ENCODE measurements at places on chromosomes 12 and 14.

GRCh38 chr12:9792961-9793617, 32.4 kb upstream of the CD69 start:
- peak; percentile 14 for DNase-seq

GRCh38 chr14:53999061-53999488, 42.5 kb upstream of the BMP4 start:
- peak; percentile 34 for DNase-seq

- DNase-seq: no peak
Observed at GRCh38 chr14:48575772-48576171, 900.4 kb upstream of the MDGA2 start.

DNA sequence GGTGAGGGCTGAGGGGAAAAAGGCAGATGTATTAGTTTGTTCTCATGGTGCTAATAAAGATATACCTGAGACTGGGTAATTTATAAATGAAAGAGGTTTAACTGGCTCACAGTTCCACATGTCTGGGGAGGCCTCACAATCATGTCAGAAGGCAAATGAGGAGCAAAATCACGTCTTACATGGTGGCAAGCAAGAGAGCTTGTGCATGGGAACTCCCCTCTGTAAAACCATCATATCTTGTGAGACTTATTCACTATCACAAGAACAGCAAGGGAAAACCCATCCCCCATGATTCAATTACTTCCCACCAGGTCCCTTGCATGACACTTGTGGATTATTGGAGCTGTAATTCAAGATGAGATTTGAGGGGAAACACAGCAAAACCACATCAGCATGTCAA, 1220.9 kb downstream of the GALC start:
- no peak for DNase-seq

DNA sequence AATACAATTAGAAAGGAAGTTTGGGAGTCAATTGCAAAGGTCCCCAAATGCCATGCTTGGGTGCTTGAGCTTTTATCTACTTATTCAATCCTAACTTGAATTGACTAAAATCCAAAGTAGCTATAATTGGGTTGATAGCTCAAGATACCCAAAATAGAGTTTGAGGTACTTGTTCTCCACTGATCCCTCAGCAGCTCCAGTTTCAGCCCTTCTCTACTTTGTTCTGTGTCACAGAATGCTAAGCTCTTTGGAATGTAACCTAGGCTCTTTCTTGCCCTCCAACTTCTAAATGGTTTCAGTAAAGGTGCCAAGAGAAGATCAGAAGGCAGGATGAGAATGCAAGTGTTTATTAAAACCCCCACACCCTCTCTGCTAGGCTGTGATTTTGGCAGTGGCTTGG, 251.4 kb upstream of the CLEC14A start:
- DNase-seq: no peak

- DNase-seq: no peak
Observed at GRCh38 chr12:115094163-115094816, 410.3 kb upstream of the TBX3 start.

DNA sequence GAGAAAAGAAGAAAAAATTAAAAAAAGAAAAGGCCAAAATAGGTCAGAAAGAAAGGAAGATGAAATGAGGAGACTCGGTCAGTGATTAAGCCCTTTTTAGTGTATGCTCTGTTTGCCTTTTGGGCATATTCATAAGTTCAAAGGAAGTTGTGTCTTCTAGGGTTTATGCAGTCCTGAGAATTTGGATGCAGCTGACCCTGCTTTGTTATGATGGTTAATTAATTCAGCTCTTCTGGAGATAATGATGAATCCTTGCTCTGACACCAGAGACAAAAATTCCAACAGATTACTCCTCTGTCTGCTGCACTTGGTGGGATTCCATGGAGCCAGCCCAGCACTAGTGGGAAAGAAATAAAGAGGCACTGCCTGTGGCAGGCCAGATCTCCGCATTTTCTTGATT, 4.5 kb upstream of the SLC7A8 start:
- no peak for DNase-seq

- DNase-seq: peak; percentile 60
Observed at GRCh38 chr12:55068416-55069010, 48.7 kb downstream of the NEUROD4 start.
